ENCODE measurements at places on chromosomes 3 and 15. TPM values are rescaled to one million over a fixed set of nuclear protein-coding genes. Genes with fewer than 3 reads are reported as not detected.

DNA sequence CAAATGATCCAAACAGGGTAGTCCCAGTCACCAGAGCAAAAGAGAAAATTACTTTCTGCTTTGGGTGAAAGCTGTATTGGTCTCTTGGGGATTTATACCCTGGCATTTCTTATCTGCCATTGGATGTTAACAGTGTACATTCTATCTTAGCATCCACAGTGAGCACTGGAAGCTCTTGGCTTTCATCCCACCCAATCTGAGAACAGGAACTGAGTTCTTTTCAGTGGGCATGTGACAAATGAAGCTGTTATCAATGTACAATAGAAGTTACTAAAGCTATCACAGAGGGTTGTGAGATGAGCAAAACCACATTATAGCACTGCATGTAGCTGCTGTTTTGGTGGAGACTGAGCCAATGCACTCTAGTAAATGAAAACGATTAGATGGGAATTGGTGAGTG, 300.7 kb downstream of the TUSC7 start:
- no peak for DNase-seq

DNA sequence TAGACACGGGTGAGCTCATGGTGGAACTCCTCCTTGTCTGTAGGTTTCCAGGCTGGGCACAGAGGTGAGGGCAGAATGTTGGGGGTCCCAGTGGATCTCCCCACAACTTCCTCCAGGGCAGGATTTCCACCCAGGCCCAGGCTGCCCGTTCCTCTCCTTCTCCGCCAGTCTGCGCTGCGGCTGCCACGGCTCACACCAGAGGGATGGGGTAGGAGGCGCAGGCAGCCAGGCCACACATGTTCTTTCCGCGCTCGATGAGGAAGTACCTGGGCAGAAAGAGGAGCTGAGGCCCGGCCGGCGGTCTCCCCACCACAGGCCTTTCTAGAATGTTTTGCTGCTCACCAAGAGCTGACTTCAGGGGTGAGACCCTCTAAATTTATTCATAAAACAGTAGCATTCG, 22.9 kb downstream of the CTSH start:
- DNase-seq: no peak

The TSEN2 gene
- 13.0 TPM for total RNA-seq

The SLMAP gene
- total RNA-seq: 57.6 TPM
